ENCODE measurements at places on chromosomes 4 and X.
A peak's percentile ranks its signal among the peaks of the same experiment; 100 is the strongest.

DNA sequence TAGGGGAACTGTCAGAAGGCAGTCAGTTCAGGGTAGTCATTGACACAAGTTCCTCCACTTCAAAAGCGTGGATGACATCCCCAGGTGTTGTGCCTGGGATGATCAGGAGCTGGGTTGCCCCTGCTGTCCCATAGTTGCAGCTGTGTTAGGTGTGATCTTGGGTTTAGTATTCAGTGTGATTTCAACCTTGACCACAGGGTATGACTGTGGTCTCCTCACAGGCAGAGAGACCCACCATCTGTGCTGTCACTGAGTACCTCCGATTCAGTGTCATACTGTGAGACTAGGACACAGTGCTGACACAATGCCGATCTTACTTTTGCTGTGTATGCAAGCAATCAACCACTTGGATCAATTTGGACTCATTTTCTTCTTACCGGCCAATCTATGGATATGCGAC lies 25.2 kb downstream of the FOXR2 start:
- no peak for DNase-seq

- DNase-seq, result no peak
Measured at GRCh38 chrX:19745077-19745476, 142.3 kb downstream of the SH3KBP1 start.

DNA sequence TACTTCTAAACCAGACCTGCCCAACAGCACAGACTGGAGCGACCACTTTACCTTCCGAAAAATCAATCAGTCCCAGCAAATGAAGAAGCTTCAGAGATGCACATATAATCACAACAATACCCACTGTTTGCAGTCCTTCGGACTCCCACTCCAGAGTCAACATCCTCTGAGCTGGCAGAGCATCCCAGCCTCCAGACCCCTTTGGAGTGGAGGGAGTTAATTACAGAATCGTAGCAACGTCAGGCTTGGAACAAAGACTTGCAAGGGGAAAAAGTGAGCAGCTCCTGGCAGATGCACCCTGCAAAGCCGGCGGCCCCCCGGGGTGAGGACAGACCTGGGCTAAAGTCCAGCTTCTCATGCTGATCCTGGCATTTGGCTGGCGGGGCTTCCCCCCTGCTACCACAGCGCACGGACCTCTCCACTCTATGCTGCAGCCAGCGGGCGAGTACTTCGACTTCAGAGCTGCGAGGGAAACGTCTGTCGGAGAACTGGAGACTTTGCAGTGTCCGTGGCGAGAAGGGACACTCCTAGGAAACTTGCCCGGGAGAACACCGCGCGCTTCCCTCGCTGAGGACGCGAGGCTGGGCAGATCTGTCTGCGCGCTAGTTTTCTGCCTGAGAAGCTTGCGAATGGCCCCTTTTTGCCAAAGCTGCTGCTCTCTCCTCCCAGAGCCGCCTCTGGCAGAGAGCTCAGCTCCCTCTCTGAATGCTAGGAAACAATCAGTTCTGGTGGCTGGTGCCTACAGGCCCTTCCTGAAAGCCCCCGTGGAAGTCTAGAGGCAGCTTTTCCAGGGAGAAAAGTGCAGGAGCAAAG lies 283.7 kb downstream of the PACRGL start:
- no peak for DNase-seq

DNA sequence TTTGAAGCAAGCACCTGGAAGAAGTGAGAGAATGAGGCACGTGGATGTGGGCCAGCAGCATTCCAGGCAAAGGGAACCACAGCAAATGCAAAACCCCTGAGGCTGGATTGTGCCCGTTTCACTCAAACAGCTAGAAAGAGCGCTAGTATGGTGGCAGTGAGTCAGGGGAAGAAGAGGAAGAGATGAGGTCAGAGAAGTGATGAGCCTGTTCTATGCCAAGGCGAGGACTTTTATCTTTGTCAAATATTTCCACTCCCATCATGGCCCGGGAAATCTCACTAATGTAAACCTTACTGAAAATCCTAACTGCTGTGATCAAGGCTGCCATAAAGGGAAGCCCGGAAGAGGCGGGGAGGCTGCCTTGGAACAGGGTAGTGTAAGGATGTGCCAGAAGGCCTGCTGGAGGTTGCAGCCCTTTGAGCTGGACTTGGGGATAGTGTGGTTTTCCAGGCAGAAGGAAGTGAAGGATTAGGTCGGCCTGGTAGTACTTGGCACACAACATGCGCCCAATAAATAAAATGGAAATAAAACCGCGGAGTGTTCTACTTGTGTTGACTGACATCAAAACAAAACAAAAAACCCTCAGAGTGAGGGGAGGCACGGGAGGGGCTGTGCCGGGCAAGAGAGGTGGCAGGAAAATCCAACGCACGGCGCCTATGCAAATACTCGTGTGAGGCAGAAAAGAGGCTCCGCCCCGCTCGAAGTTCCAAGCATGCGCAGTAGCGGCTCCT lies 1.2 kb upstream of the CDK16 start:
- no peak for DNase-seq

GRCh38 chrX:13001961-13002671 lies 27.2 kb downstream of the TMSB4X start:
- no peak for DNase-seq

GRCh38 chr4:72365016-72365415 lies 204.0 kb downstream of the ADAMTS3 start:
- no peak for DNase-seq

DNA sequence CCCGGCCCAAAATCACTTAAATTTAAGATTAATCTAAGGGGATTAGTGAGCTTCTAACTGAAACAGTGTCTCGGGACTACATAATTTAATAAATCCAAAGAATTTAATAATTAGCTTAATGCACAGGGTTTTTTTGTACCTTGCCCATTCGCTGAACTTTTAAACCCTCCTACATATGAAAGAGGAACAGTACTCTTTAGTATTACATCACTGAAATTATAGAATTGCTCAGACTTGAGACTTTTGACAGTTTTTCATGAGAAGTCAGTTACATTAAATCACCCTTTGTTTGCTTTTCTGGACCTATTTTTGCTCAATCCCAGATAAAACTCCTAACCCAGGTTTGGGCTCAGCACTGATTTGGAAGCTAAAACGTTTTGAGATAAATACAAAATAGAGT lies 2.4 kb upstream of the TADA2B start:
- no peak for DNase-seq

GRCh38 chr4:101791182-101791558 lies 640 bp downstream of the BANK1 start:
- DNase-seq, result no peak

DNA sequence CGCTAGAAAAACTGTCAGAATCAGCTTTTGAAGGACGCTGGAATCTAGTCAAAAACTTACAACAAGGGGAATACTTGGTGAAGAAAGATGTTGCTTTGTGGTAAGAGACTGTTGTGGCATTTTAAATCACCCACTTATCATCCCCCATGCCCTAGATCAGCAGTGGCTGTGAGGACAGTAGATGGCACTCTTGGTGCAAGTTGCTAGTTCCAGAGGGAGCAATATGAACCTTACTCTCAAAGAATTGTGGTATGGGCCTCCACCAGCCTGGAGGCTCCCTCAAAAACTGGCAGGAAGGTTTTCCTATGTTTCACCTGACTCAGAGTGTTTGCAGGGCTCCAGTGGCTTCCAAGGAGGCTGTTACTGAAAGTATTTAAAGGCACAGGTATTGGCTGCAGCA lies 37.7 kb upstream of the SLC16A2 start:
- peak; percentile 3 for DNase-seq

- no peak for DNase-seq
Measured at GRCh38 chr4:13084210-13084609, 399.9 kb downstream of the RAB28 start.

GRCh38 chrX:11427453-11428071 lies 134.3 kb downstream of the AMELX start:
- no peak for DNase-seq

DNA sequence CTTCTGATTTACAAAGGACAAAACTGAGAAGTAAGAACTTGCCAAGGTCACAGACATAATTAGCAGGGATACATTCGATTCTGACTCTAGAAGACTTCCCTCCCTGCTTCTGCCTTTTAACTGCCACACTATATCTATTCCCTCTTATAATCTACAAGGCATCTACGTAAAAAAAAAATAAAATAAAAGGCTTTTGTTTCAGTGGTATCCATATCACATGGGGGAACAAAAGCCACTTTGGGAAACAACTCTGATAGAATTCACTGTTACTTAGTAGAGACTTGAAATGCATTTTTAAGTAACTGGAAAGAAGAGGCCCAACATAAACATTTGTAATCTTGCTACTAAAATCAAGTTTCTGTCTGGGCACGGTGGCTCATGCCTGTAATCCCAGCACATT lies 247.2 kb downstream of the SCFD2 start:
- no peak for DNase-seq

- no peak for DNase-seq
Measured at GRCh38 chr4:128384091-128384520, 96.5 kb upstream of the PGRMC2 start.

GRCh38 chr4:88191404-88191803 lies 33.0 kb upstream of the ABCG2 start:
- DNase-seq, result no peak

GRCh38 chrX:69280933-69281332 lies 115.7 kb upstream of the PJA1 start:
- no peak for DNase-seq

DNA sequence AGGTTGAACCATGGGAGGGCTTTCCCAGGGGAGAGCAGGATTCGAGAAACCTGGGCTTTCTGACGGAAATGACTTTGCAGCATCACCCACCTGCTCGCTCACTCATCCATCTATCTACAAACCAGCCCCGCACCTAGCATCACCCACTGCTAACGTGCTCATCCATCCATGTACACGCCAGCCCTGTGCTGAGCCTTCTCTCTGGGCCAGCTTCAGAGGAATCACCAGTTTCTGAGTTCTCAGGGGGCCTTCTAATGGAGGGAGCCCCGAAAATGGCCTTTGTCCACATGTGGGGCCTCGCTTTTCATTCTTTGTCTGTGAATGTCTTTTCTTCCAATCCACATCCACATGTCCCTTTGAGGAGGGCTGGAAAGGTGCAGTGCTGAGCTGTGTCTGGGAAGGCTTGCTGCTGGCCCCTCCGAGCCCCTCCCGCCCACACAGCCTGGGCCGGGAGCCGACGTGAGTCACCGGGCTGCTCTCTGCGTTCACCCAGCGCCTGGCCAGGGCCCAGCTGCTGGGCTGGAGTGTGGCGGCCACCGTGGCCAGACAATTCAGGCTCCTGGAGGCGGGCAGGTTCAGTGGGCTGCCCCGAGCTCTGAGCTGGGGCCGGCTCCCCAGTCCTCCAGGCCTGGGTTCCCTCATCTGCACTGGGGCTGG lies 14.7 kb downstream of the SORCS2 start:
- DNase-seq, result peak; percentile 42

DNA sequence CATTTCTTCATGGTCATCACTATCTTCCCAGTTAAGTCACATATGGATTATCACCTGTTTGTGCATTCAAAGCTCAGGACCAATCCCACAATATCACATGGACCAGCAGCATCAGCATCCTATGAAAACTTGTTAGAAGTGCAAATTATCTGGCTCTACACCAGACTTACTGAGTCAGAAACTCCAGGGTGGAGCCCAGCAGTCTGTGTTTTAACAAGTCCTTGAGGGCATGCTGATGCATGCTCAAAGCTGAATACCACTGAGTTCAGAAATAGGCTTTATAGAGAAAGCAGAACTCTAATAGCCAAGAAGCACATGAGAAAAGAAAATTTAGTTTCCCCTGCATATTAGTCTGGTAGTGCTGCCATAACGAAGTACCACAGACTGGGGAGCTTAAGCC lies 62.4 kb upstream of the GABRQ start:
- no peak for DNase-seq

GRCh38 chr4:173013232-173013930 lies 155.2 kb upstream of the GALNT7 start:
- DNase-seq, result peak; percentile 29

GRCh38 chr4:98470831-98471230 lies 187.6 kb downstream of the TSPAN5 start:
- no peak for DNase-seq

DNA sequence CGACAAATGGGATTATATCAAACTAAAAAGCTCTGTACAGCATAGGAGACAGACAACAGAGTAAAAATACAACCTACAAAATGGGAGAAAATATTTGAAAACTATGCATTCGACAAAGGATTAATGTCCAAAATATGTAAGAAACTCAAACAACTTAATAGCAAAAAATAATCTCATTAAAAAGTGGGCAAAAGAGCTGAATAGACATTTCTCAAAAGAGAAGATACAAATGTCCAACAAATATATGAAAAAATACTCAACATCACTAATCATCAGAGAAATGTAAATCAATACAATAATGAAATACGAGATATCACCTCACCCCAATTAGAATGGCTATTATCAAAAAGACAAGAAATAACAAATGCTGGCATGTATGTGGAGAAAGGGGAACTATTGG lies 272.9 kb downstream of the KLHL13 start:
- no peak for DNase-seq

DNA sequence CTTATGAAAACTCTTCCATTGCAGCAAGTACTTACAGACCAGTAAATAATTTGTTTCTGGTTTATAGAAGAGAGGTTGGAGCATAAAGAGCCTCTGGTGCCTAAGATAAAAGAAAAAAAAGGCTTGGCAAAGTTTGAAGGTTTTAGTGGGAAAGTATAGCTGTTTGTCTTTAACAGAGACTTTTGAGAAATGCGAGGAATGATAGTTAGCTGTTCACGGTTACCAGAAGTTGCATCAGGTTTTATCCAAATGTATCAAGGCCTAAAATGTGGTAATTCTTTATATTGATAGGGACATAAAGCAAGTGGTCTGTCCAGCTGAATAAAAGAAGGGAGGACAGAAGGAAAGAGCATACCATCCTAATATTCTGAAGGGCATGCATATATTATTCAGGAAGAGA lies 29.3 kb downstream of the RAP1GDS1 start:
- DNase-seq, result no peak

- no peak for DNase-seq
Measured at GRCh38 chr4:105838082-105838481, 57.2 kb upstream of the NPNT start.

DNA sequence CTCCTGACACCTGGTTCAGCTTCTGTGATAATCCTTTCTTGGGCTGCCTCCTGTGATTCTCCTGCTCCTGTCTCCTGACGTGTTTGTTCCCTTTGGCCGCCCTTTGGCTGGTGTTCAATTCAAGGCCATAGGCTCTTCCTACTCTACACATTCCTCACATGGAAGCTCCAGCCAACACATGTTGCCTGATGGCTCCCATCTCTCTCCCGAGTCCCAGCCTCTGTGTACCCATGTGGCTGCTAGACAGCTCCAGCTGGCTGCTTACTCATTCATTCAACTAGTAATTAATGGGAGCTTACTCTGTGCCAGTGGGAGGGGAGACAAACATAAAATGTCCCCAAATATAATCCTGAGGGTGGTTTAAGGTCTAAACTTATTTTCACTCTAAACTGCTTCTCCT lies 9.2 kb upstream of the MED28 start:
- no peak for DNase-seq

All from nucleus accumbens (tissue), 56 donors.